ENCODE measurements at places on chromosomes 6 and 20. TPM values are rescaled to one million over a fixed set of nuclear protein-coding genes. Genes with fewer than 3 reads are reported as not detected.

The AVP gene
- not detected for total RNA-seq

- no peak for DNase-seq
Measured at GRCh38 chr6:37688078-37688850, 9.4 kb downstream of the MDGA1 start.

GRCh38 chr20:59000326-59000725 lies 6.7 kb downstream of the CTSZ start:
- DNase-seq: no peak

- no peak for DNase-seq
Measured at GRCh38 chr20:23043376-23043775, 6.1 kb downstream of the THBD start.

The HLA-DPA1 gene
- 89.9 TPM for total RNA-seq

The C6orf132 gene
- total RNA-seq: 0.83 TPM

The PGC gene
- total RNA-seq: 1.1 TPM

Measured in esophagus muscularis mucosa (tissue), 4 donors.